Left lung (tissue), 14 donors: ENCODE measurements at places on chromosomes 6 and 20. TPM values are rescaled to one million over a fixed set of nuclear protein-coding genes. Genes with fewer than 3 reads are reported as not detected.

SLC25A27 gene
- 140 TPM for polyA plus RNA-seq

WFDC5 gene
- not detected for polyA plus RNA-seq

NMBR gene
- 0.20 TPM for polyA plus RNA-seq

NKX2-2 gene
- 0.18 TPM for polyA plus RNA-seq

MACROD2 gene
- polyA plus RNA-seq: 6.8 TPM

RBM12 gene
- polyA plus RNA-seq: 86.5 TPM

CRISP3 gene
- polyA plus RNA-seq: 1.9 TPM

HLA-DOA gene
- 3.3 TPM for polyA plus RNA-seq

TRAPPC3L gene
- polyA plus RNA-seq: 0.34 TPM

LAMA5 gene
- polyA plus RNA-seq: 211 TPM

DNAH8 gene
- polyA plus RNA-seq: 0.06 TPM

PBOV1 gene
- 0.18 TPM for polyA plus RNA-seq

KCNK17 gene
- 15.7 TPM for polyA plus RNA-seq

OVOL2 gene
- 7.2 TPM for polyA plus RNA-seq

RFX6 gene
- polyA plus RNA-seq: 2.5 TPM

DYNLRB1 gene
- polyA plus RNA-seq: 140 TPM

SLC17A2 gene
- not detected for polyA plus RNA-seq

BPIFA1 gene
- polyA plus RNA-seq: not detected

RAB44 gene
- 0.07 TPM for polyA plus RNA-seq

MICB gene
- polyA plus RNA-seq: 1.0 TPM

PREP gene
- polyA plus RNA-seq: 35.1 TPM

VSTM2L gene
- polyA plus RNA-seq: 21.0 TPM

FABP7 gene
- polyA plus RNA-seq: 22.8 TPM

MYH7B gene
- 2.6 TPM for polyA plus RNA-seq

FRK gene
- polyA plus RNA-seq: 4.8 TPM

BPI gene
- polyA plus RNA-seq: 0.75 TPM

ZKSCAN4 gene
- 11.6 TPM for polyA plus RNA-seq

SYNDIG1 gene
- polyA plus RNA-seq: 5.1 TPM

SNAP25 gene
- 10.9 TPM for polyA plus RNA-seq

NOTCH4 gene
- polyA plus RNA-seq: 50.3 TPM

SSTR4 gene
- 0.23 TPM for polyA plus RNA-seq

PI16 gene
- 0.18 TPM for polyA plus RNA-seq

OPN5 gene
- polyA plus RNA-seq: 0.06 TPM

CAPN11 gene
- 0.16 TPM for polyA plus RNA-seq

MAS1 gene
- 0.04 TPM for polyA plus RNA-seq

SLC22A23 gene
- 23.4 TPM for polyA plus RNA-seq

PROKR2 gene
- polyA plus RNA-seq: not detected

PCIF1 gene
- polyA plus RNA-seq: 46.0 TPM

CRIP3 gene
- 7.6 TPM for polyA plus RNA-seq

RMND1 gene
- polyA plus RNA-seq: 30.2 TPM

SPATA25 gene
- 2.4 TPM for polyA plus RNA-seq

PSMB1 gene
- polyA plus RNA-seq: 182 TPM

ATP6V1G2 gene
- polyA plus RNA-seq: 3.9 TPM

AURKA gene
- polyA plus RNA-seq: 16.9 TPM

DDO gene
- polyA plus RNA-seq: 0.63 TPM

WFDC2 gene
- polyA plus RNA-seq: 40.9 TPM

BPIFB1 gene
- polyA plus RNA-seq: 0.11 TPM

DUSP22 gene
- 29.9 TPM for polyA plus RNA-seq

C4A gene
- 8.2 TPM for polyA plus RNA-seq

TFEB gene
- polyA plus RNA-seq: 9.4 TPM
